ENCODE measurements at places on chromosomes 2 and 18.

- DNase-seq, result no peak
Measured at GRCh38 chr2:241992753-241993152, 123.2 kb downstream of the RTP5 start.

DNA sequence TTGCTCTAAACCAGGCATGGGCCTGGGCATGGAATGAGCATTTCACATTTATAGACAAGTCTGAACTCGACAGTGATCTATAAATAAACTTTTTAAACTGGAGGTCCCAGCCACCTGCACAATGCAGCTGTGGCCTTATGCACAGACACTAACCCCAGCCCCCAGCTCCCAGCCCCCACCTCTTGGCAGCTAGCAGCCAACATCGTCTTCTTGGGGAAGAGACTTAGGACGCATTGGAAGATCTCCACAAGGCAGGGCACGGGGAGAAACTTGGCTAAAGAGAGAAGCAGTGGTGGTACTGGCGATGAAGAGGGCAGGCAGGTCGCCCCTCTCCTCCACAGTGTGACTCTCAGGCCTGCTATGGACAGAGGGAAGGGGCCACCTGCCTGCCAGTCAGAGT is 213.2 kb downstream of the ANAPC1 start:
- no peak for DNase-seq

- no peak for DNase-seq
Measured at GRCh38 chr2:237199577-237199976, 113.9 kb downstream of the COPS8 start.

- DNase-seq, result peak; percentile 10
Measured at GRCh38 chr18:62982600-62983251, 267.4 kb downstream of the PHLPP1 start.

GRCh38 chr18:6435731-6436130 is 21.0 kb upstream of the L3MBTL4 start:
- no peak for DNase-seq

GRCh38 chr18:6614952-6615351 is 114.6 kb upstream of the ARHGAP28 start:
- no peak for DNase-seq

GRCh38 chr2:58376592-58376991 is 135.5 kb upstream of the FANCL start:
- DNase-seq, result no peak

GRCh38 chr2:85843543-85843942 is 45.2 kb downstream of the ST3GAL5 start:
- no peak for DNase-seq

- no peak for DNase-seq
Measured at GRCh38 chr18:76592096-76592495, 97.1 kb upstream of the ZNF516 start.

DNA sequence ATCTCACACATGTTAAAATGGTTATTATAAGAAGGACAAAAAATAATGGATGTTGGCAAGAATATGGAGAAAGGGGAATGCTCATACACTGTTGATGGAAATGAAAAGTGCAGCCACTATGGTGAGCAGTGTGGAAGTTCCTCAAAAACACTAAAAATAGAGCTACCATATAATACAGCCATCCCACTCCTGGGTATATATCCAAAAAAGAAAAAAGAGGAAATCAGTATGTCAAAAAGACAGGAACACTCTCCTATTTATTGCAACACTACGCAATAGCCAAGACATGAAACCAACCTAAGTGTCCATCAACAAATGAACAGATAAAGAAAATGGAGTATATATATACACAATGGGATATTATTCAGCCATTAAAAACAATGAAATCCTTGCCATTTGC is 642.6 kb downstream of the RNF144A start:
- DNase-seq, result no peak

All from kidney glomerular epithelial cell (primary cell).